ENCODE measurements at places on chromosomes 12 and 14.

GRCh38 chr14:76848879-76849278 lies 22.7 kb downstream of the LRRC74A start:
- no peak for DNase-seq

- DNase-seq: no peak
These were observed 356.7 kb downstream of the ETNK1 start for GRCh38 chr12:22981711-22982110.

- no peak for DNase-seq
These were observed 951 bp upstream of the CHST11 start for GRCh38 chr12:104455578-104456416.

DNA sequence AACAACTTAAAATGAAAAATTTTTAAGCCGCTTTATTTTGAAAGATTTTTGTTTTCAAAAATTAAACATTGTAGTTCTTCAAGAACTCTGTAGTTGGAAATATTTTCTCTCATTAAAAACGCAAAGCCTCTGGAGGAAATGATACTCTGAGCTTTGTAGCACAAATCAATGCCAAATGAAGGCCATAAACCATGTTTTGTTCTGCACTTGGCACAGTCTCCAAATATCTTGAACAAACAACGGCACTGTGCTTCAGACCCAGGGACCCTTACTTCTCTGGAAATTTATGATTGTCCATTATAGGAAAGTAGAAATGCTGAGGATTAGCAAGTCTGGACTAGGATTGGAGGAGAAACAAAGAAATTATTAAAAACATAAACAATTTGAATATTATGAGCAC lies 160.8 kb upstream of the BMP4 start:
- DNase-seq: no peak

DNA sequence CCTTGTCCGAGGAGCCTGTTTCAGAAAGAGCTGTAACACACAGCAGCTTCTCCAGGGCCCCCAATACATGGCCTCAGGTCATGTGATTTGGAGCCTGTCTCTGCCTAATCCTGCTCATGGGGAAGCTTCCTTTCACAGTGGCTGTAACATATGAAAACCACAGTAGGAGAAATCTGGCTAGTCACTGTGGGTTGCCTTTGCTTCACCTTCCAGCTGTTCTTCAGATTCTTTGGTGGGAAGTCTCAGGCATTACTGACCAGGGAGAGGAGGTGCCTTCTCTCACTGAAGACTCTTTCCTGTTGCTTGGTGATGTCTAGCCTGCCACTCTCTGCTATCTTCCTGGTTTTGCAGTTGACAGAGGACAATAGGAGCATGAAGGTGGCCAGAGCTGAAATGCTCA lies 350.6 kb downstream of the DPF3 start:
- DNase-seq: no peak

DNA sequence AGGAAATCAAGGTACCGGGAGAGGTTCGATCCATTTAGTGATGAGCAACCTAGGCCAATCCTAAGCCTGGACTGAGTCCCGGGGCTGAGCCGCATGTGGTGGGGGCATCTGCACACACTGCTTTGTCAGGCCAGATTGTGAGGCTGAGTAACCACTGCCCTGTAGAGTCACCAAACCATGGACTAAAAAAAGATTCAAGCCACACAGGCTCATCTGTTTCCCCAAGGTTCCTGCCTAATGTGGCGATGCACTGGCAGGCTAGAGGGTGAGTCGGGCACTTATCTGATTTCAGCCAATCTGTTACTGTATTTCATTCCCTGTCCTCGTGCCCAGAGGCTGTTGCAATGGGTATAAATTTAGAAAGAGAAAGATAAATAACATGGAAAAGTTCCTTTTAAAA lies 140.8 kb downstream of the TTC7B start:
- no peak for DNase-seq

- DNase-seq: no peak
These were observed 472.7 kb upstream of the FLRT2 start for GRCh38 chr14:85057221-85057620.

GRCh38 chr12:98371419-98371818 lies 144.0 kb upstream of the TMPO start:
- no peak for DNase-seq

GRCh38 chr12:110733900-110734299 lies 8.8 kb downstream of the PPP1CC start:
- DNase-seq: no peak

DNA sequence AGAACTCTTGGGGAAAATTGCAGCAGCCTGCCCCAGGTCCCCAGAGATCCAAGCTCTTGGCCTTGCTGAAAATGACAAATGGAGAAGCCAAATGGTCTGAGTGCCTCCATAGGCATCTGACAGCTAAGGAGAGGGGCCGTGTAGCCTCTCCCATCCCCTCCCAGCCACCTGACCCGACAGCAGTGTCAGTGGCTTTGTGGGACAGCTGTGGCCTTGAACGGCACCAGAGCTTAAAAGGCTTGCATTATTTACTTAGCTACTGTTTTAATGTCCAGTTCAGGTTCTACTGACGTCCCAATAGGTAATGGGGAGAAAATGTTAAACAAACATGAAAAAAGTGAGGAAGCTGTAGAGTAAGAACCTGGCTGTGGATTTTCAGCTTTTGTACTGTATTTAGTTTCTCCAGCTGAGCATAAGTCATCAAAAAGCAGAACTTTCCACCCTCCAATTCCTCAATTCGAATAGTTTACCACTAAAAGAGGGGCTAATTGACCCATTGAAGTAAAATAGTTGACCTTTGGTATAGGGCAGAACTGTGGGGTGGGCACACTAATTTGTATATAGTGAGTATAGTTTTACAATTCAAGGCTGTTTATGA lies 50.0 kb downstream of the FOS start:
- DNase-seq: no peak

GRCh38 chr12:117646520-117646919 lies 285.1 kb upstream of the NOS1 start:
- no peak for DNase-seq

GRCh38 chr14:101465795-101466448 lies 95.4 kb upstream of the DIO3 start:
- no peak for DNase-seq

DNA sequence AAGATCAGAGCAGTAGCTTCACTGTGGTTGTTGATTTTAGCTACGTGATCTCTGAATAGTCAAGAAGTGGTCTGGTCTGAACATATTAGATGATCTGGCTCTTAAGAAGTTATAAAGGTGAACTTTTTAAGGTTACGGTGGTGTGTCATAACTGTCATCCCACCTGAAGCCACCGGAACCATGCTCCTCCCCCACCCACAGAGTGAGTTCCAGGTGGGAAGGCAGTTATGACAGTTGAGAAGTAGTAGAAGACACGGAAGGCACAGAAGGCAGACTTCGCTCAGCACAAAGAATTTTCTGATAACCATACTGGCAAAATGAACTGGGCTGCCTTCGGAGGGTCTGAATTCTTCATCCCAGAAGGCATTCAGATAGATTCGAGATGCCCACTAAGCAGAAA lies 90.0 kb upstream of the RIC8B start:
- DNase-seq: no peak

DNA sequence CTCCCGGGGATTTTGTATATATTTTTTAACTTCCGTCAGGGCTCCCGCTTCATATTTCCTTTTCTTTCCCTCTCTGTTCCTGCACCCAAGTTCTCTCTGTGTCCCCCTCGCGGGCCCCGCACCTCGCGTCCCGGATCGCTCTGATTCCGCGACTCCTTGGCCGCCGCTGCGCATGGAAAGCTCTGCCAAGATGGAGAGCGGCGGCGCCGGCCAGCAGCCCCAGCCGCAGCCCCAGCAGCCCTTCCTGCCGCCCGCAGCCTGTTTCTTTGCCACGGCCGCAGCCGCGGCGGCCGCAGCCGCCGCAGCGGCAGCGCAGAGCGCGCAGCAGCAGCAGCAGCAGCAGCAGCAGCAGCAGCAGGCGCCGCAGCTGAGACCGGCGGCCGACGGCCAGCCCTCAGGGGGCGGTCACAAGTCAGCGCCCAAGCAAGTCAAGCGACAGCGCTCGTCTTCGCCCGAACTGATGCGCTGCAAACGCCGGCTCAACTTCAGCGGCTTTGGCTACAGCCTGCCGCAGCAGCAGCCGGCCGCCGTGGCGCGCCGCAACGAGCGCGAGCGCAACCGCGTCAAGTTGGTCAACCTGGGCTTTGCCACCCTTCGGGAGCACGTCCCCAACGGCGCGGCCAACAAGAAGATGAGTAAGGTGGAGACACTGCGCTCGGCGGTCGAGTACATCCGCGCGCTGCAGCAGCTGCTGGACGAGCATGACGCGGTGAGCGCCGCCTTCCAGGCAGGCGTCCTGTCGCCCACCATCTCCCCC lies 777 bp downstream of the ASCL1 start:
- DNase-seq: no peak

DNA sequence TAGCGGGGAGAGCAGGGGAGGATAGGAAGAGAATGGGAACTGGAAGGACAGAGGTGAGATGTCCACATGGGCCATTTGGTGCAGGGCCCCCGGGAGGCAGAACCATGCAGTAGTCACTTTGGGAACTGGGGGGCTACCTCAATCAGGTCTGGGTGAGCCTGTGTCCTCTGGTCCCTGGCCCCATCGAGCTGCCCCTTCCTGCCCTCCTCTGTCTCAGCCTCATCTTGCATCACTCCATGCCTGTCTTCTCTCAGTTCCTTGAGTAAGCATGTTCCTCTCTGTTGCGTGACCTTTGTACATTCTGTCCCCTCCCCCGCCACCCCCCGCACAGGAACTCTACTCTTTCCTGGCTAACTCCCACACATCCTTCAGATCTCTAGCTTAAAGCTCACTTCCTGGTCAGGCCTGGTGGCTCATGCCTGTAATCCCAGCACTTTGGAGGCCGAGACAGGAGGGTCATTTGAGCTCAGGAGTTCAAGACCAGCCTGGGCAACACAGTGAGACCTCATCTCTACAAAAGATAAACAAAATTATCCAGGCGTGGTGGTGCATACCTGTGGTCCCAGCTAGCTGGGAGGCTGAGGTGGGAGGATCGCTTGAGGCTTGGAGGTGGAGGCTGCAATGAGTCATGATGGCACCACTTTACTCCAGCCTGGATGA lies 23.2 kb downstream of the FOS start:
- DNase-seq: no peak

GRCh38 chr12:111260732-111261131 lies 108.2 kb downstream of the PHETA1 start:
- DNase-seq: no peak

DNA sequence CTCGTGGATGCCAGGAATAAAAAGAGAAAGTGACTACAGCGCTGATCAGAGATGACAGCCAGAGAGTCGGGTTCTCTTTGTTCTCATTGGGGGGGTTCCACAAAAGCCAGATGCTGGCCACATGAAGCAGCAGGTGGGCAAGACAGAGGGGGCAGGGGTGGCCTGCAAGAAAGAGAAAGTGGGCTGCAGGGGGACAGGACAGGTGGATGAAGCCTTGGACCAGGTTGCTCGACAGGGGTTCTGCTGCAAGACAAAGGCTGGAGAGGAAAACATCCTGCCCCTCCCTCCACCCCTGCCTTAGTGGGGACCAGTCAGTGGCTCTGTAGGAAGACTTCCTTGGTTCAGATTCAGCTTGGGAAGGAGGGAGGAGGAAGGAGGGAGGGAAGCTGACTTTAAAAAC lies 126.2 kb downstream of the KSR2 start:
- DNase-seq: no peak

- no peak for DNase-seq
These were observed 305.6 kb downstream of the RPAP3 start for GRCh38 chr12:47400266-47400665.

GRCh38 chr14:98564541-98564940 lies 707.5 kb downstream of the BCL11B start:
- DNase-seq: no peak

GRCh38 chr14:64098120-64098519 lies 196.1 kb downstream of the ESR2 start:
- DNase-seq: no peak

DNA sequence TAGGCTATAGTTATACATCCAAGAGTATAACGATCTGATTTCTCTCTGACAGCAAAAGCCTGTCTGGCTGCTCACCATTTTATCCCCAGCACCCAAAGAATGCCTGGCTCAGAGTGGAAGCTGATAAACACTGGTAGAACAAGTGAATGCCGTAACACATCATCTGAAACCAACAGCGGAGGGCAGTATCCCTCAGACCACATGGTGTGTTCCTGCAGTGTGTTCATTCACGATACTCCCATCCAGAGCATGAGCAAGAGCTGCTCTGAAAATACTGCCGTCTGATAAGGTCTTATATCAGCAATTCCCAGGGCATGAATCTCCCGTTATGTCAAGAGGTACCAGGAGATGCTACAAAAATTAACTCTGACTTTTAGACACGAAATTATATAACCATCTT lies 95.9 kb downstream of the TTC7B start:
- DNase-seq: no peak

GRCh38 chr14:65069874-65070413 lies 32.4 kb downstream of the MAX start:
- DNase-seq: no peak

GRCh38 chr14:29240066-29240465 lies 473.5 kb downstream of the FOXG1 start:
- no peak for DNase-seq

DNA sequence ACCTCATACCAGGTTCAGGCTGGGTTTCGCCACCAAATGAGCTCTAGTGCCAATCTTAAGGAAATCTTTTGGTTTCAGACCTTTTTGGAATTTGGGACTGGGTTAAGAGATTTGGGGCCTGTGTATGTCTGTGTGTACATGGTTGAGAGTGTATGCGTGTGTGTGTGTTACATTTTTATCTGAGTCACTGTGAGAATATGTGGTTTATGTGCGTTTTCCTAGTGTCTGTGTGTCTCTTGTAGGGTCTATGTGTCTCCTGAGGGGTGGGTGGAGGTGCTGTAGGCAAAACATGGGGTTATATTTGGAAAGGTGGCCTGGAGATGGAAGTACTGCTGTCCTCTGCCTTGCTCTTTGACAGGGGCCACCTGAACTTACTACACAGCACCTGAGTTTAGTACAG lies 17.9 kb downstream of the C12orf43 start:
- no peak for DNase-seq

DNA sequence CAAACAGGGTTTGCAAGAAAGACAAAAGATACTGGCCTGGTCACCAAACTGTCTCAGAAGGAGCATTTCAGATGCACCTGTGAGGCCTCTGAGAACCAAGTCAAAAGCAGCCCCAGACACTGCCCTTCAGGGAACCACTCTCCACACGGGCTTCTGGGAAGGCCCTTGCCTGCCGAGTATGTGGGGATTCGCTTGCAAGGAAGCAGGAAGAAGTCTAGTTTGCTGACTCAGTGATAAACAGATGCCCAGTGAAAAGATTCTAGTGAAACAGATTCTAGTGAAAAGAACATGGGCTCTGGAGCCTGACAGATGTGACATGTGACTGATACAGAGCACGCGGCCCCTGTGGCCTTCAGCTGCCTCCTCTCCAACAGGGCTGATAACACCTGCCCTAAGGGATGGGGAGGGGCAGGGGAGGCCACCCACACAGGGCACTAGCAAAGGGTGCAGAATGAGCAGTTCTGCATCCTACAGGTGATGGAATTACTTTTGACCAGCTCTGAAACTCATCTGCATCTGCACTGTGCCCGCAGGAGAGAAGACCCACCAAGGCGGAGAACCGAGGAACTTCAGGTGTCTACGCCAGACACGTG lies 19.1 kb downstream of the AMN start:
- DNase-seq: no peak

DNA sequence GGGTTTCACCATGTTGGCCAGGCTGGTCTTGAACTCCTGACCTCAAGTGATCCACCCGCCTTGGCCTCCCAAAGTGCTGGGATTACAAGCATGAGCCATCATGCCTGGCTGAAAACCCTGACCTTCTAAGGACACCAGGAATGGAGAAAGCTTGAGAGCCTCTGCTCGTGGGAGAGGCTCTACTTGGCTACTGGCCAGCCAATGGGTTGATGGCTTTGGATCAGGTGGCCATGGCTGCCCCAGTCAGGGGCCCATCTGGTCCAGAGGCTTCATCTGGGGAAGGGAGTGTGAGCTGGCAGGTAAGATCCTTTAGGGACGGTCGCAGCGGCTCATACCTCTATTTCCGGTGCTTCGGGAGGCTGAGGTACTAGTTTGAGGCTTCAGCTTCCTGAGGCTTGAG lies 42.5 kb upstream of the PPP1CC start:
- no peak for DNase-seq

Data from stimulated activated CD4-positive, alpha-beta T cell treated with anti-CD3 and anti-CD28 coated beads, Interleukin-1b, Interleukin-23, amount 100 ng/mL, for 1 hour (primary cell).